ENCODE measurements at places on chromosomes 2 and 18.

DNA sequence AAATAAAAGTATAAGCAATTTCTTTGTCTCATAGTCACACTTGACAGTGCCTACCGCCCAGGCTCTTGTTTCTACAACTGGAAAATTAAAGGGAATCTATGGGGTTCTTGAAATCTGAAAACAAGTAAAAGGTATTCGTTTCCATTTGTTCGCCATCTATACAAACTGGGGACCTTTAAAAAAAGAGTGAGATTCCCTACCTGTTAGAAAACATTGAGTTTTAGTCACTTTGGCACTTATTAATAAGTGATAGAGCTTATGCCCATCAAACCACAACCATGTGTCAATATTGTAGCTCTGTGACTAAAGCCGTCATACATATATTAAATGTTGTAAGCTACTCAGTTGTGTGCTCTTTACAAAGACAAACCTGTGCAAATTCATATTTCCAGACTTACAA lies 13.2 kb downstream of the FN1 start:
- no peak for DNase-seq

DNA sequence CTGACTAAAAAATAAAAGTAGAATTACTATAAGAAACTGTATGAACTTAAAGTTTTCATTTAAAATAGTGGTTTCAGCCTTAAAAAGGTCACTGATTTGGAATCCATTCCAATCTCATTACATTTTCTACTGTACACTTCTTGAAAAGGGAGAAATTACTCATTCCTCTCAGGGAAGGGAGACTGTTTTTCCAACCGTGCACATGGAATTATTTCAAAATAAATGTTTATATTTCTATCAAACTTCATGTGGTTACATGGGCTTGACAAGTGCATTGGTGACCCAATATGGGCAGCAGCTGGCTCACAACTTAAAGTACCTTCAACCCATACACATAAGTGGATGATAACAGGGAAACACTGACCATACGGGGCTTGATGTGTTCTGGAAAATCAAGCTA lies 324.5 kb upstream of the THUMPD2 start:
- DNase-seq = no peak

DNA sequence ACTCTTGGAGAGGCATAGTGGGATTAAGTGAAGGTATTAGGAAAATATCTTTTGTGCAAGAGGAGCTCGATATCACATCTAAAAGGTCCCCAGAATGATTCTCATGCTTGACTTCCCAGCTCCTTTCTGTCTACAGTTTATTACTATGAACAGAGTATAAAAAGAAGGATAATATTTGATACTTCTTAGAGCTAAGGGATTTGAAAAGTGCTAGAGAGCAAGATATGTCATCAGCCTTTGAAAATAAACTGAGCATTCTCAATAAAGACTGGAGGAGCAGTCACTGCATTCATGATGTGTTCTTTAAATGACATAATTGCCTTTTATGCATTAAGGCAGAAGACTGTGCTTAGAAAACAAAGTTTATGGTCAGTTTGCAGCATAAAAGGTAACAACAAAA lies 543.2 kb upstream of the NRXN1 start:
- no peak for DNase-seq

- DNase-seq = no peak
Measured at GRCh38 chr2:11995456-11995855, 249.0 kb downstream of the LPIN1 start.

DNA sequence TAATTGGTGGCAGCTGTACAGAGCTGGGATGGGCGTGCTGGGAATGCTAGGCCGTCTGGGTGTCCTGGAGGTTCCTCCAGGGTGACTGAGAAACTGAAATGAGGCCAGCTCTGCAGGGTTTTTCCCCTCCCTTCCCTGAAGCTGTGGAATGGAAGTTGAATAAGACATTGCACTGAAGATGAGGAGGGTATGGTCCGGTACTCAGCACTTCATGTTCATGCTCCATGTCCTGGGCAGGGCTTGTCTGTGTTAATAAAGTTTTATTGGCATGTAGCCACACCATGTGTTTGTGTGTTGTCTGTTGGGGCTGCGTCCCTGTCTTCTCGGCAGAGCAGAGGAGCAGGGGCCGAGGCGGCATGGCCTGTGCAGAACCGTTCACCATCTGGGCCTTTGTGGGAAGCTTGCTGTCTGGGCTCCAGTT lies 154.0 kb downstream of the LDLRAD4 start:
- peak; percentile 19 for DNase-seq

- DNase-seq = no peak
Measured at GRCh38 chr2:121286506-121286905, 1.5 kb upstream of the TFCP2L1 start.

GRCh38 chr2:9808334-9809063 lies 34.8 kb upstream of the TAF1B start:
- no peak for DNase-seq

GRCh38 chr2:207787017-207787416 lies 17.3 kb upstream of the FZD5 start:
- no peak for DNase-seq

DNA sequence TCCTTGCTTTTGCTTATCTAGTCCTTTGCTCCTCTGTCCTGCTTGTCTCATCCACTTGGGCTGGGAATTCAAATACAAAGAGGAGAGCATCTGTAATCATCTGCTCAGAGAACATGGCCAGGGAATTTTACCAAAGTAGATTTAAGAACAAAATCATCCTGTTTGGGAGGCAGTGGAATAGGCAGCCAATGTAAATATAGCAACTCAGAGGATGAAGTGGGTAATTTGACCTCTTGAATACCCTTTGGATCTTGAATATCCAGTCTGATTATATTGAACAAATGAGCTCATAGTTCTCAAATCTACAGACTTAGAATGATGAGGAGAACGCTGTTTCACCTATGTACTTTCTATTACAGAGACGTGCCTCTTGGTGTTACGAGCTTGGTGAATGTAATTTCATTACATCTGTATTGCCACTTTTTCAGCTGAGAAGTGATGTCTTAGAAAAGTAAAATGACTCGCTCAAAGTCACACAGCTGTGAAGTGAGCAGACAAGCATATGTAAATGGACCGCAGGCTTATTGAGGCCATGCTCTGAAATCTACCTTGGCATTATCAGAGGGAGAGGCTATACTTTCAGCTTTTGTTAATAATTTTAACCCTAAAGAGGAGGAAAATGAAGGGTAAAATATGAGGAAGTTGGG lies 266.3 kb downstream of the MTX2 start:
- no peak for DNase-seq

- no peak for DNase-seq
Measured at GRCh38 chr2:111204706-111205105, 84.0 kb downstream of the BCL2L11 start.

DNA sequence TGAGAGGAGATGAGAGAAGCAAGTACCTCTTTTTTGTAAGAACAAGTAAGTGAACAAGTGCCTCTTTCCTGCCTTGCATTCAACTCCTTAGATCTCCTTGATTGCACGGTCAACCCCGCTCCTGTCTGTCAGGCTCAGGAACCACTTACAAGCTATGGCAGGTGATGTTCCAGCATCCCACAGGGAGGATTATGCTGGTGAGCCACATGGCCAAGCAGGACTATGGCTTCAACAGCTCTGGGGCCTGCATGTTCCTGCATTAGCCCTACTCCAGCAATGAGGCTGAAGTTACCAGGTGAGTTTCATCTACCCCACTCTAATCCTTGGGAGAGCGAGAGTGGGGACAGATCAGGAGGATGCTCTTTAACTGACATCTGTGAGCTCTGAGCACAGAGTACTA lies 29.5 kb downstream of the TTC32 start:
- no peak for DNase-seq

- no peak for DNase-seq
Measured at GRCh38 chr2:172294983-172295382, 132.4 kb upstream of the ITGA6 start.

DNA sequence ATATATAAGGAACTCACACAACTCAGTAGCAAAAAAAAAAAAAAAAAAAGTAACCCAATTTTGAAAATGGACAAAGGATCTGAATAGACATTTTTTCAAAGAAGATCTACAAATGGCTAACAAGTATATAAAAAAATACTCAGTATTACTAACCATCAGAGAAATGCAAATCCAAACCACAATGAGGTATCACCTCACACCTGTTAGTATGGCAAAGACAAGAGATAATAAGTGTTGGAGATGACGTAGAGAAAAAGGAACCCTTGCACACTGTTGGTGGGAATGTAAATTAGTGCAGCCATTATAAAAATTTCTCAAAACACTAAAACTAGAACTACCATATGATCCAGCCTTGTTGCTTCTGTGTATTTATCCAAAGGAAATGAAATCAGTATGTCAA lies 5.8 kb upstream of the CNDP1 start:
- DNase-seq = no peak

DNA sequence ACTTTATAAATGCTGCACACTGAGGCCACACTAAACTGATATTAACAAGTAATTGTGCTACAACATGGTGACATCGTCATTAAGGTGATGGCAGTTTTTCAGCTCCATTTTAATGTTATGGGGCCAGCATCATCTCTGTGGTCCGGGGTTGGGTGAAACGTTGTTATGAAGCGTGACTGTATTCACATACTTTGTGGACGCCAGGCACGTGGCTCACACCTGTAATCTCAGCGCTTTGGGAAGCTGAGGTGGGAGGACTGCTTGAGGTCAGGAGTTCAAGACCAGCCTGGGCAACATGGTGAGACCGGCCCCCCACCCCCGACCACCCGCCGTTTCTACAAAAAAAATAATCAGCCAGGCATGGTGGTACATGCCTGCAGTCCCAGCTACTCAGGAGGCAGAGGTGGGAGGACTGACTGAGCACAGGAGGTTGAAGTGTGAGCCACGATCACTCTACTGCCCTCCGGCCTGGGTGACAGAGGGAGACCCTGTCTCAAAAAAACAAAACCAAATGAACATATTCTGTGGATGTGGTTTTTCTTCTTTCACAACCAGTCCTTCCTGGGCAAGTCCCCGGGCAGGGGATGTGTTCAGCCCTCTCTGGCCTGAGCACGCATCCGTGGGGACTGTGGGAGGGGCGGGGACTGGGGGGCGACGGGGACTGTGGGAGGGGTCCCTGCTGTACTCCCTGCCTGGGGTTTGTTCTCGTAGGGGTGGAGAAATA lies 12.9 kb upstream of the GAL3ST2 start:
- no peak for DNase-seq

DNA sequence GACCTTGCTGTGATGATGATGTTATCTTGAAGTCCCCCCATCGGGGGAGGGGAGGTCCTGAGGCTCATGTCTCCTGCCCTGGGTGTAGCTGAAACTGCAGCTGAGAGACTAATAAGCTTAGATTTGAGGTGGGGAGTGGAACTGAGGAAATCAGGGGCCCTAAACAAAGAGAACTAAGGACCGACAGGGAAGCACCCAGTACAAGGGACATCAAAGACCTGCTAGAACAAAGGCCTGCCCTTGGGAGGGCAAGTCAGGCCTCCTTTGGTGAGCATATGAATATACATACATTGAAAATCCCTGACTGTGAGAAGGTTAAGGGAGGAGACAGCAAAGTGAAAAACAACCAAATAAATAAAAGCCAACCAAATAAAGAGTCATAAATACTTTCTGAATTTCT lies 1132.5 kb upstream of the CELF4 start:
- DNase-seq = no peak

DNA sequence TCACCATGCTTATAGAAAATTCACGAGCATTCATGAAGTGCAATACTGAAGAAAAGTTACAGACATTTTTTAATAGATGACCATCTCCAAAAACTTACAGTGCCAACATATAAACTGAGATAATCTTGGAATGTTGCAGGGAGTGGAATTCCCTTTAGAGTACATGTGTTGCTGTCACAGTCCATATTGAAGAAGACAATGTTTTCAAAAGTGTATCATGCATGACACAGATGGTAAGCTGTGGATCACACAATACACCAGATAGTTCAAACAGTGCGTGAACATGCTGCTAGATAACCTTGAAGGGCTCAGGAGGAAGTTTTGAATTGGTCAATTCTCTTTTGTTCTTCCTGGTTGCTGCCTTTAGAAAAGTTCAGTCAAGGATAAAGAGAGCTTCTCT lies 1644.3 kb upstream of the NXPH2 start:
- no peak for DNase-seq

- no peak for DNase-seq
Measured at GRCh38 chr2:106944215-106944614, 58.2 kb upstream of the ST6GAL2 start.

DNA sequence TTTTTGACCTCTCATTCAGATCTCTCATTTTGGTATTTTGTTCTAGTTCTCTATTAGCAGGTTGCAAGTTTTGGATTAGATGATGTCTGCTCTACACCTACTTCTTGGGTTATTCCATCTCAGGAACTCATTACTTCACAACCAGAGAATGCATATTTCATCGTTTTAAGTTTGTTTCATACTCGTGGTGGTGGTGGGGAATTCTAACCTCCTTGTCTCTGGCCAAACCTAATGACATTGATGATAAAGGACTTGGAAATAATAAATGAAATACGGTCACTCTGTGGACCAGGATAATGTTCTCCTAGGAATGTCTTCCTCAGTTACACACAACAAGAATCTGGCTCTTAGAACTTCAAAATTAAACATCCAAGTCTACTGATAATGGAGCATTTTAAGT lies 115.2 kb downstream of the CDC42EP3 start:
- DNase-seq = no peak

DNA sequence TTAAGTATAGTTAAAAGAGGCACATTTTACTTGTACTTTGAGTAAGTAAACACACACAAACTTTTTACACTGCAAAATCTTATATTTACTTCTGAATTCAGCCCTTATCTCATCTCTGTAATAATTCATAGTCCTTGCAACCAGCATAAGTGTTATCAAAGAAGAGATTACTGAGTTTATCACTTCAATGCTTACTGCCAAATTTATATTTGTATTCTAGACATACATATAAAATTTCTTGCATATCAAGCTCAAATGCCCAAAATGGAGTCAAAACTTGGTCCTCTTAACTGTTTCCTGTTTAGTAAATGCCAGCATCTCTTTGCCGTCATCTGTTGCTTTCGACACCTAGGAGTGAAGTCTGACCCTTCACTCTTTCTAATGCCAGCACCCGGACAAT lies 21.1 kb upstream of the KCNJ3 start:
- no peak for DNase-seq

- peak; percentile 71 for DNase-seq
Measured at GRCh38 chr2:96325041-96325883, at the start of gene ITPRIPL1. Gene ITPRIPL1 (plus strand): TSS chr2:96325317. CDS start chr2:96325840, 523 bp downstream.

DNA sequence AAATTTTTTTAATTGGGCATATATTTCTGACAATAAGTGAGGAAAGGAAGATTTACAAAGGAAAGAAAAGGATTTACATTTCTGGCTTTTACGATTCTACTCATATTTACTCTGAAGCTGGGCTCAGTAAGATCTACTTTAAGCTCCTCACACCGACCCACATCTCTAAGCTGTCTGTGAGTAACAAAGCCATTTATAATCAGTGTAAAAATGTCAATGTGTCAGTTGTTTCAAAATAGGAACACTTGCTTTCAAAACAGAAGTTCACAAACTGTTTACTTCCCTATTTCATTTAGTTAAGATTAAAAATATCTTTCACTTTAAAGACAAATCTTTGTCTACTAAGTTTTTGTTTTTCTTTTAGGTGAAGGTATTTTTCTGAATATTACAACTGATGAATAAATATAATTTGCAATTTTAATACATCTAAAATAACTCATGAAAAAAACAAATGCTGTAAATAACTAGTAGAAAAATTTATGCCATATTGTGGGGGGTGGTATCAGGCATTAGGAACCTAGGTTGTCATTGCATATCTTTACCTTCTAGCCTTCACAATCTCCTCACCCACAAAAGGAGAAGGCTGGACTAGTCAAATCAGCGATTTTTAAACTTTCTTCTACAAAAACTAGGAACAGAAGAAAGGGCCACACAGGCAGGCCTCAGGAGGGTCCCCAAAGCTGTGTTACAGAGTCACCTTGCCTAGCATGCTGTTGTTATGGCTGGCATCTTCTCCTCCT lies 64.5 kb downstream of the TMEM131 start:
- no peak for DNase-seq

All from activated T-cell treated with anti-CD3 and anti-CD28 coated beads, Interleukin-2, amount 50 U/mL, for 48 hours (primary cell).